ENCODE measurements at places on chromosomes 16 and 17.

- no peak for DNase-seq
Measured at GRCh38 chr16:48955837-48956236, 325.8 kb downstream of the CBLN1 start.

GRCh38 chr16:46733319-46733830 lies 14.8 kb downstream of the MYLK3 start:
- DNase-seq, result no peak

DNA sequence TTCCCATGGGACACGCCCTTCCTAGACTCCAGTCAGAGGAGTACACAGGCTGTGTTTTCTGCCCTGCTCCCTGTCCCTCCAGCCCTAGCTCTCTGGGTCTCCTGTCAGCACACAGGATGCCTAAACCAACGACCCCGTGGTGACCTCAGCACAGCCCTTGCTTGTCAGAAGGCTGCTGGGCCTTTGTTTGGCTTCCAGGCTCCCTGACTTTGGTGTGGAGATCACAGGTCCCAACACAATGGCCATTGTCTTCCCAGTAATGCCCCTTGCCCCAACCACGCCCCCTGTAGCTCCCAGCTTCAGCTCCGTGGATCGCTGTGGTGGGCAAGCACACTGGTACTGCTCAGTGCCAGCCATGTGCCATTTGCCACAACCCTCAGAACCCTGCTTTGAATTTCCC lies 15.0 kb downstream of the HNF1B start:
- no peak for DNase-seq

DNA sequence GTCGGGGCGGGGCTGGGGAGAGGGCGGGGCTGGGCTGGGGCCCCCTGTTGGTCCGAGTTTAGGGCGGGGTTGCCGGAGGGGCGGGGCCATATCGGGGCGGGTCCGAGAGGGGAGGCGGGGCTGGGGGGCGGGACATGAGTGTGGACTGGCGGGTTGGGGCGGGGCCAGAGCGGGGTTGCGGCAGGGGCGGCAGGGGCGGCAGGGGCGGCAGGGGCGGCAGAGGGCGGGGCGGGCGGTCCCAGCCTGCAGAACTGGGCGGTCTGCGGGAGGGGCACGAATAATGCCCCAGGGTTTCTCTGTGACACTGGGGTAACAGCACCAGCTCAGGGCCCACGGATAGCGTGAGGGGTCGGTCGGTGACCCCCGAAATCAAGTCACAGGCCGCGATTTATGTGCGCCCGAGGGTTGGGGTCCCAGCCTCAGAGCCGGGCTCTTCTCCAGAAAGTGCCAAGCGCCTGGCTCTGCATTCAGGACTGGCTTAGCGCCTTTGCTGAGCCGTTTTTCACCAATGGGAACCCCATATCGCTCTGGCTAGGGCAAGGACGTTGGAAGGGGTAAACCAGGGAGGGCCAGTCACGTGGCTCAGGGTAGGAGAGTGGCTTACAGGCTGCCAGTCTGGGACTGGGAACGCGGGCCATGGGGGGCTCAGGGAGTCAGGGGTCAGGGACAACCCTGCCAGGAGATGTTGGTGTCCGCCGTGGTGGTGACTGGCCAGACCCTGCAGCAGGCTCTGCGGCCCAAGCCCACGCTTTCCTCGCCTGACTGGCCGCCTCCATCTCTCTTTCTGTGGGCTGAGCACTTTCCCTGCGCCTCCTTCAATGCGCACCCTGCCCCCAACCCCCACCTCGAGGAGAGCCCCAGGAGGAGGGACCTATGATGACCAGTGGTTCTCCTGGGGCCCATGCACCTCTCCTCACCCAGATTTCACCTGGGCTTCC lies 1.2 kb upstream of the METTL26 start:
- DNase-seq, result no peak

- no peak for DNase-seq
Measured at GRCh38 chr17:75561927-75562603, 25.5 kb upstream of the MYO15B start.

DNA sequence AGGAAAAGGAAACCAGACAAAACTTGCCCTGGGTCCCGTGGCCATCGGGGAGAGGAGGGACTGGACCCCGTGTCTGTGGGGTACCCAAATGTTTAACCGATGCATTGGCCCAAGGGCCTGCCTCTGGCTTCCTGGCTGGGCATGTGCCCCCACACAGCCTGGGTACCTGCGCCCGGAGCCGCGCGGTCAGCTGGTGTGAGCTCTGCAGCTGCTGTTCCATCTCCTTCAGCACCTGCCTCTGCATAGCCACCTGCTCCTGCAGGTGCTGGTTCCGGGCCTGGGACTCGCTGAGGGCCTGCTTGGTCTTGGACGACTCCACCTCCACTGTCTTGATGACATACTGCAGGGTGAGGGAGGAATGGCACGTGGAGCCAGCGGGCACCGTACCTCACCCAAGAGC lies 31.9 kb downstream of the KIFC3 start:
- no peak for DNase-seq

DNA sequence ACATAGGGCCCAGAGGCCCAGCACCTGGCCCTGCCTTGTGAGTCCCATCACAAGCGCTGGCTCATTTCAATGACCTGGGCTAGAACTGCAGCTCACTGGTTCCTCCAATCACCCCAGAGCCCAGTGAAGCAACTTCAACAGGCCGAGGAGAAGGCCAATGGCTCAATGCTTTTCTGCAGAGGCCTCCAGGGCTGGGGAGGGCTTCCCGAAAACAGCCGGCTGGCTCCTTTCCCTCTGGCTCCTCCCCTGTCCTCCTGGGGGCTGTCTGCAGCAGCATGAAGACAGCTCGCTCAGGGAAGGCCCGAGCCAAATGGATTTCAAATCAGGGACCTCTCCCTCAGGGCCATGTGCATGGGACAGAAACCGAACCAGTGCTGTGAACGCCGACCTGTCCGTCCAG lies 121.6 kb downstream of the ZNF423 start:
- no peak for DNase-seq

GRCh38 chr16:34802848-34803599 lies 1343.6 kb downstream of the TP53TG3F start:
- DNase-seq, result no peak

GRCh38 chr16:69241926-69242325 lies 55.0 kb downstream of the SNTB2 start:
- no peak for DNase-seq

DNA sequence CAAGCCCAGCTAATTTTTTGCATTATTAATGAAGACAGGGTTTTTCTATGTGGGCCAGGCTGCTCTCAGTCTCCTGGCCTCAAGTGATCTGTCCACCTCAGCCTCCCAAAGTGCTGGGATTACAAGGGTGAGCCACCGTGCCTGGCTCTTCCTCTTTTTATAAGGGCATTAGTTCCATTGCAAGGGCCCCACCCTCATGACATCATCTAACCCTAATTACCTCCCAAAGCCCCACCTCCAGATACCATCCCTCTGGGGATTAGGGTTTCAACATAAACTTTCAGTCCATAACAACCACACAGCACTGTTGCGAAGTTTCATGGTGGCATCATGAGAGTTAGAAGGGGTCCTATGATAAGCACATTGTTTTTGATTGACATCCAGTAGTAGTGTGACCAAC lies 277.7 kb downstream of the GRIN2A start:
- no peak for DNase-seq

DNA sequence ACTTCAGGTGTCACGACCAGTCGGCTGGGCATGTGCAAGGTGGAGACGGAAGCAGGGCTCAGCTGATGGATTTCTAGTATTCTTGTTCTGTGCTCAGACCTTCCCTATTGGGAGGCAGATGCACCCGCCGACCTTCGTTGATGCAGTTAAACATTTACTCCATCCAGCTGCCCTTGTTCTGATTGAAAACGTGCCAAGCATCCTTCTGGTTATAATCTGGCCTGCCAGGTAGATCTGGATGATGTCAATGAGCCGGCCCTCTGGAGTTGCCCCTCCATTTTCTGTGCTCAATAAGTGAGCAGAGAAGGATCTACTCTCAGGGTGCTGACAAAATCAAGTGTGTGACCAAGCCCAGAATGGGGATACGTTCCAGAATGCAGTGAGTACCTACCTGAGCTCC lies 38.3 kb downstream of the CCDC182 start:
- DNase-seq, result no peak

GRCh38 chr17:16456742-16457316 lies 35.2 kb downstream of the LRRC75A start:
- no peak for DNase-seq

- DNase-seq, result no peak
Measured at GRCh38 chr17:35713069-35713728, 18.2 kb upstream of the RASL10B start.

- DNase-seq, result no peak
Measured at GRCh38 chr17:73465953-73466230, 154.1 kb upstream of the CDC42EP4 start.

DNA sequence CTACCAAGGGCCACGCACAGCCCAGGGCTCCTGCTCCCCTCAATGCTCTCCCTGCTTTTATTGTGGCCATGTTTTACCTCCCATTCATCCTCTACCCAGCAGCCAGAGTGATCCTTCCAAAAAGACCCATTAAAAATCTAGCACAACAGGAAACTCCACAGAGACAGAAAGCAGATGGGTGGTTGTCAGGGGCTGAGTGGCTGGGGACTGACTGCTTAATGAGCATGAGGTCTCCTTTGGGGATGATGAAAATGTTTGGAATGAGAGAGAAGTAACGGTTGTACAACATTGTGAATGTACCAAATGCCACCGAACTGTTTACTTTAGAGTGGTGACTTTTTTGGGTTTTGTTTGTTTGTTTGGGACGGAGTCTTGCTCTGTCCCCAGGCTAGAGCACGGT lies 107.4 kb downstream of the GAS7 start:
- no peak for DNase-seq

GRCh38 chr16:67163164-67163998 lies 1.2 kb upstream of the HSF4 start:
- no peak for DNase-seq

DNA sequence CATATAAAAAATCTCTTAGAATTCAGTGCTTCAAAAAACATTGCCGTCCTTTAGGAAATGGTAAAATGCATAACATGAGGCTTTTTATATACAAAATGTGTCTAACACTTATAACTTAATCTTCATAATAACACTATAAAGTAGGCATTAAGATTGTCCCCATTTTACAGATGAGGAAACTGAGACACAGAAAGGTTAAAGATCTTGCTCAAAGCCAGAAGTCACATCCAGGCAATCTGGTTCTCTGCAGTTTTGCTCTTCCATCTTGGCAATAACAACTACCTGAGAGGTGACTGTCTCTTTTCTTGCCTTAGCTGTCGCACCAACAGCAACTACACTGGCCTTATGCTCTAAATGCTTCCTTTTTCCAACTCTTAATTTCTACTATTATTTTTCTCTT lies 24.5 kb downstream of the AP1G1 start:
- DNase-seq, result no peak

DNA sequence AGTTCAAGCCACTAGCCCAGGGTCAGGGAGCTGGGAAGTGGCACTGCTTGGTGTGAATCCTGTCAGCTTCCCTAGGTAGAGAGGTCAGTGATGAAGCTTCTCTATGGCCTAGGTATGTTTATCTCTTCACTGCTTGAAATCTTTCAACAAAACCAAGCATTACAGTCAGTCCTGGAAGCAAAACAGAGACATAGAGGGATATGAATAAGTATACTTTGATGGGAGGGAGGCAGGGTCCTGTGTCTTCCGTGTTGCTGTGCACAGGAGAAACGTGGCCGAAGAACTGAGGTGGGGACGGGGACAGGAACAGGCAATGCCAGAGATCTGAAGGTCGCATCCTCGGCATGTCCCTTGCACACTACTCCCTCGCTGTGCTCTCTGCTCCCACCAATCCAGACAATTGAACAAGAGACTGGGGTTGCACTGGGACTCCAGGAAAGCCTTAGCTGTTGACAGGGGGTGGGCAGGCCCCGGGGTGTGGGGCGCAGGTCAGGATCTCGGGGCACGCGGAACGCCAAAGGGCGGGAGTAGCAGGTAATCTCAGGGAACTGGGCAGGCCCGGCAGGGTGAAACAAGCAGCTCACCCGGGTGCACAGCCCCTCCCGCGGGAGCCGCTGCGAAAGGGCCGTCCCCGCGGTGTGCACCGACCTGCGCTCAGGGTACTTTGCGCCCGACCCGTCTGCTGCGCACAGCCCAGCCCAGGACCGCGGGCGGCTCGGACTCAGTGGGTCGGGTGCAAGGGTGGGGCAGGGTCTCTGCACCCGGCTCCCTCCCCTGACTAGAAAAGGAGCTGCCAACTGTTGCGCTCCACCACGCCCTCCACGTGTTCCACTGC lies at the start of gene MT1H:
MT1H (plus strand) TSS at position 810 of the 835 bp plus-strand sequence. CDS start 71 bp downstream, outside the sequence.
- DNase-seq, result no peak

DNA sequence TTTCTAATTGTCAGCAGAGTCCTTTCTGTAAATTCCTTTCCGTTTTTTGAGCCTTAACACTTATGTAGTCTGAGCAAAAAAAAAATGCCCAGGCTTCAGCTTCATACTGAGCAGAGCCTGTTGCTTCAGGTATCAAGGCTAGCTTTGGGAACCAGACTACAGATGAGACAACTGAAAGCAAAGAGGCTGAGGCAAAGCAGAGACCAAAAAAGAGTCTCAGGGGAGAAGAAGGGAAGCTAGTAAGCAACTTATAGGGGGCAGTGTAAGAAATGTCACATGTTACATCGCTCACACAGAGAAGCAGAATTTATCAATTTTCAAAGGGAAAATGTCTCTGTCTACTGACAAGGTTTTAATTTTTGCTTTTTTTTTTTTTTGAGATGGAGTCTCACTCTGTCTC lies 3.3 kb downstream of the HASPIN start:
- no peak for DNase-seq
